ENCODE measurements at places on chromosomes 16 and 17. TPM values are rescaled to one million over a fixed set of nuclear protein-coding genes. Genes with fewer than 3 reads are reported as not detected.

GRCh38 chr17:17573912-17574311, 17.6 kb downstream of the PEMT start:
- DNase-seq = no peak

Gene MYH8
- total RNA-seq = not detected

GRCh38 chr17:37732316-37732715, 12.5 kb downstream of the HNF1B start:
- no peak for DNase-seq

Gene AGRP
- not detected for total RNA-seq

- peak; percentile 95 for DNase-seq
Observed at GRCh38 chr16:15482068-15482747, 47.8 kb downstream of the BMERB1 start.

Gene IRX3
- 0.39 TPM for total RNA-seq

- DNase-seq = no peak
Observed at GRCh38 chr17:48457080-48457836, 27.2 kb upstream of the SKAP1 start.

Gene AOC2
- total RNA-seq = 1.2 TPM
